ENCODE measurements at places on chromosomes 6 and 20.

DNA sequence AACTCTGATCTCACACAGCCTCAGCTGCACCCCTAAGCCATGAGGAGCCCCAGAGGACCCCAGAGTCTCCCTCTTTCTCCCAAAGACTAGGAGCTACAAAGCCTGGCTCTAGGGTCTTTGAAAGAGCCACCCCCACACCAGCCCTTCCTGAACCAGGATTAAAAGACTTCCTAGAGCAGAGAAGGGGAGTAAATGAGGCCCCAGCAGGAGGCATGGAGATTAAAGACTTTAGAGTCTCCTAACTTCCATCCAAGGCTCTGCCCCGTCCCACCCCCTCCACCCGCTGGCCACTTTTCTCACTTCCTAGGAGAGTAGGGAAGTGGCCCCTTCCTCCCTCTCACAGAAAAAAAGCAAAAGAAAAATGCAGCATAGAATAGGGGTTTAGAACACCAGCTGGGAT lies 1.7 kb downstream of the PREX1 start:
- DNase-seq = no peak

- DNase-seq = no peak
Measured at GRCh38 chr6:156686301-156686994, 90.7 kb upstream of the ARID1B start.

GRCh38 chr6:40131675-40132074 lies 197.4 kb upstream of the MOCS1 start:
- DNase-seq = no peak

DNA sequence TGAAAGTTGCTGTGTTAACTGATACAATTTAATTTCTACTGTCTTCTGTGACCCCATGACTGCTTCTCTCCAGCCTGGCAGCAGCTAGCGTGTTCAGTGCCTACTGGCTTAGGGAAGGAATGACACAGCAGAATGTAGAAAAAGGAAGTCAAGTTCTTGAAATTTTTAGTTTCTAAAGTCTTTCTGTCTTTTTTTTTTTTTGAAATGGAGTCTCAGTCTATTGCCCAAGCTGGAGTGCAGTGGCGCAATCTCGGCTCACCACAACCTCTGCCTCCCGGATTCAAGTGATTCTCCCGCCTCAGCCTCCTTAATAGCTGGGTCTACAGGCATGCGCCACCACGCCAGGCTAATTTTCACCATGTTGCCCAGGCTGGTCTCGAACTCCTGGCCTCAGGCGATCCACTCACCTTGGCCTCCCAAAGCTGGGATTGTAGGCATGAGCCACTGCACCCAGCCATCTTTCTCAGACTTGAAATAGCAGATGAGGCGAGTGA lies 39.3 kb downstream of the PCNA start:
- no peak for DNase-seq

GRCh38 chr6:2127484-2127911 lies 117.9 kb downstream of the GMDS start:
- peak; percentile 13 for DNase-seq

GRCh38 chr20:16069389-16070010 lies 503.7 kb downstream of the KIF16B start:
- no peak for DNase-seq

DNA sequence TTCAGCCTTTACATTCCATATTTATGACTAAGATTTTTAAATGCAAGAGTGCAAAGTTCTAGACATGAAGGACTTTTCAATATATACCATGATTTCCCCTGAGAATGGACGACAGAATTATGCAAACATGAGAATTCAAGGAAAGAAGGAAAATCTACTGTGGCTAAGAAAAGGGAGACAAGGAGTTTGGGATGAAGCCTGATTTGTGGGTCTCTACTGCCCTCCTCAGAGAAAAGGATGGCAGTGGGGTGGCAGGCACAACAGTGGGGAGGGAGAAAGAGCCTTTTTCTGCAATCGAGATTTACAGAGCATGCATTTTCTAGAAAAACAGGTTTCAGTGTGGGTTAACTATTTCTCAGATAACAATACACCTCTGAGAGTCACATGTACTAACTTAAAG lies 466.9 kb upstream of the NRSN1 start:
- DNase-seq = no peak

GRCh38 chr6:75757295-75757694 lies 8.3 kb downstream of the MYO6 start:
- DNase-seq = no peak

DNA sequence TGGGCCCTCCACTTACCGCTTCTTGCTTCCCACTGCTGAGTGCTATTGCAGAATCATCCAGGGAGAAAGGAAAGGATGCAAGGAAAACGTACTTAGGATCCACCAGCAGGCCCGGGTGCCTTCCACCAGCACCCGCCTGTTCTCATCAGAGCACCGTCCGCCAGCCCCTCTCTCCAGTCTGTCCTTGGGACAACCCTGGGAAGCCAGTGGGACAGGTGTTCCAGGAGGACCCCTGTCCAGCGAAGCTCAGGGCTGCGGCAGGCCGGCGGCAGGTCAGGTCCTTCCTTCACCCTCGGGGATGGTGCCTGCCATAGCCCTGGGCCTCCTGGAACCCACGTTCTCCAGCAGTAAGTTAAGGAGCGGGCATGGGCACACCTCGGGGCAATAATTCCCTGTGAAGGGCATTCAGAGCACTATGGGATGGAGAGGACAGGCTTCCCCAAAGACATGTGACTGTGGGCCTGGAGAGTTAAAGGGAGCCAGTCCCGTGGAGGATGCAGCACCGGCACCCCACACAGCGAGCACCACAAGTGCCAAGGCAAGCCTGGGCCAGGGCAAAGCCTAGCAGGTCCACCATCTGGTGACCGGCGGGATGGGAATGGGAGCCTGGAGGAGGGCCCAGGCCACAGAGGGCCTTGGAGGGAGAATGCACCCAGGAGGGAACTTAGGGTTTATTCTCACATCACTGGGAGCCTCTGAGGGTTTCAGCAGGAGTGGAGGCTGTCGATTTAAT lies 396.7 kb downstream of the TAF4 start:
- no peak for DNase-seq

DNA sequence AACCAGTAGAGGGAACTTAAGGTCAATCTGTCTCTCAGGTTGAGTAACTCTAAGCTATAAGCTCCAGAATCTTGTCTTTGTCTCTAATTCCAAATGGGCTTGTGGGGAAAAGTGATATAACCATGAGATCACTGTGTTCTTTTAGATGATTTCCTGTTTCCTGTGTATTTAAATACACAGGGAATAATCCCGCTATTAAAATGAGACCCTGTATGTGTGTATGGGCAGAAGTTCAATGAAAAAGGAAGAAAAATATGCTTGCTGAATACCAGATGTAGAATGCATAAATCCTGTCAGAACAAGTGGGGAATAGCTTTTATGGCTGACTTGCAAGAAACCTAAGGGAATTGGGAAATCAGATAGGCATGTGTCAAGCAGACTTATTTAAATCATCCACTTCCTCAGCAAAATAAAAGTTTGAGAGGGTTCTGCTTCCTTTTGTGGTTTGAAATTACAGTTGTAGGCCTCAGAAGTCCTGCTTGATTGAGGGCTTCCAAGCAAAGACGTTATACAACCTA lies 164.7 kb upstream of the PDE7B start:
- no peak for DNase-seq

DNA sequence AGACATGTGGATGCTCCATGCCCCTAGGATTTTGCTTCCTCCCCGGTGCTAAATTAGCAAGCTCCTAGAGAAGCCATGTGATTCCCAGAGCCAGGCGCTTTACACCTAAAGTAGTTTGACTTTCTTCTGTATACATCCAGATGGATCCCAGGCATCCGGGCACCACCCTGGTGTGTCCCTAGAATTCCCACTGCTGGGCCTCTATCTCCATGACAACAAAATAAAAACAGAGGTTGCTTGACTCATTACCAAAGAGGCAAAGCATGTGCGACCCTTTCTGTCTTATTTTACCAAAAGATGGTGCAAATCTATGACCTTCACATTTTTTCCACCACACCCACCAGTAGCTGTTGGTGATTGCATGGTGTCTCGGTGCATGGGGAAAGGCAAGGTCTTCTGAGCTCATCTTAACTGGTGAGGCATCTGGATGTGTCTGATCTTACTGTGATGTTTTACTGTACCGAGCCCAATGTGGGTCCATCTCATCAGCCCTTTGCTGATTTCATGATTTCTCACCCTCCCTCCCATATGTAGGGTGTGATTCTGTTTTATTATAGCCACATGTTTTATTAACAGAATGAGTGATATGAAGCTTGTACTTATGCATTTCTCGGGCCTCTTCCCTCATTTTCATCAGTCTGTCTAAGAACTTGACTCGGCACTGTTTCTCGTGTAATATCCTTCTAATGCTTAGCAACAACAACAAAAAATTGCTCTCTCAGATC lies 27.4 kb upstream of the VAPB start:
- no peak for DNase-seq

DNA sequence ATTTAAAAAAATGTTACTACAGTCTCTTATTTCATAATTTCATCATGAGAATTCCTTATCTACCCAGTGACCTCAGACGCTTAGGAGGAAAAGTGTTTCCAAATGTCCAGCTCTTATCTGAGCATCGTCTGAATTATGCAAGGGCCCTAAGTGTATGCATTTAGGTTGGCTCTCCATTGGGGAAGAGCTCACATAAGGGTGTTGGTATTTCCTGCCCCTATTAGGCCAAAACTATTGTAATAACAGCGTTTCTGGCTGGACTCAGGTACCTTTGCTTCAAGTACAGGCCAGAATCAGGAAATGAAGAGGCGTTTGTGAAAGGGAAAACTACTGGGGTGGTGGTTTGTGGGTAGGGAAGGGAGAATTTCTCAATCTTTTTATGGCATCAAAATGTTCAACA lies 40.4 kb upstream of the SGK1 start:
- DNase-seq = no peak

- no peak for DNase-seq
Measured at GRCh38 chr20:38377039-38377685, 30.9 kb downstream of the LBP start.

- peak; percentile 83 for DNase-seq
Measured at GRCh38 chr6:30722280-30723112, 2.3 kb downstream of the TUBB start.

DNA sequence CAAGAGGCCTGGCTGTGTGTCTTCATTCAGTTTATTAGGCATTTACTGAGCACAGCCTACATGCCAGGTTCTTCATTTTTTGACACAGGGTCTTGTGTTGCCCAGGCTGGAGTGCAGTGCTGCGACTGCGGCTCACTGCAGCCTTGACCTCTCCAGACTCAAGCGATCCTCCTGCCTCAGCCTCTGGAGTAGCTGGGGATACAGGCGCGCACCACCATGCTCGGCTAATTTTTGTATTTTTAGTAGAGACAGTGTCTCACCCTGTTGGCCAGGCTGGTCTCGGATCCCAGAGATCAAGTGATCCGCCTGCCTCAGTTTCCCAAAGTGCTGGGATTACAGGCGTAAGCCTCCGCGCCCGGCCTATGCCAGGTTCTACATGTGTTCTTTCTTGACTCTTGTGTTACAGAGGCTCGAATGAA lies 601 bp upstream of the ATRN start:
- no peak for DNase-seq

- DNase-seq = no peak
Measured at GRCh38 chr6:131303338-131303930, 168.2 kb downstream of the AKAP7 start.

DNA sequence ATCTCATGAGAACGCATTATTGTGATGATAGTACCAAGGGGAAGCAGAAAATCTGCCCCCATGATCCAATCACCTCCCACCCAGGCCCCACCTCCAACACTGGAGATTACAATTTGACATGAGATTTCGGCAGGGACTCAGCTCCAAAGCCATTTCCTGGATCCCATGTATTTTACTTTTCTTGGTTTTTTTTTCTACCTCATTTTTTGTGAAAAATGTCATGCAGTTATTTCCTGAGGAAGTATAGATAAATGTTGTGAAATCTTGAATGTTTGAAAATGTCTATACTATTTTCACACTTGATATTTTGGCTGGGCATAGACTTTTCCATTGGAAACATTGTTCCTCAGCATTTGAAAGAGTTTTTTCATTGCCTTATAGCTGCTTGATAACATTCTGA lies 9.1 kb upstream of the BRPF3 start:
- DNase-seq = no peak

DNA sequence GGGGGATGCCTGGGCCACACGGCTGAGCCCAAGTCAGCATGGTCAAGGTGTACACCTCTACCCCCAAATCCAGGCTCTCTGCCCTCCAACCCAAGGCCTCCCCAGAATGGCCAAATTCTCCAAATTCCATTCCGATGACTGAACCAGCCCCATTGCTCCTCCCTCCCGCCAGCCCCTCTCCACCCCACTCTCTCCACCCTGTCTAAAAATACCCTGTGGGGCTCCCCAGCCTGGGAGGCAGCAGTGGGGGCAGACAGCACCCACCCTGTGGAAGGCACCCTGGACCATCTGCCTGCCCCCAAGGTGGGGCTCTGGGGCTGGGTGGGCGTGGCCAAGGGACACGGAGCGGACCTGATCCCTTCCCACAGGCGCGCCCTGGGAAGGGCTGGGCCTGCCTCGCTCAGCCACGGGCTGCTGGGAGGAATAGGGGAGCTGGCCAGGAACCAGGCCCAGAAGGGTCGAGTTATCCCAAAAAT lies 11.4 kb downstream of the TEAD3 start:
- no peak for DNase-seq

DNA sequence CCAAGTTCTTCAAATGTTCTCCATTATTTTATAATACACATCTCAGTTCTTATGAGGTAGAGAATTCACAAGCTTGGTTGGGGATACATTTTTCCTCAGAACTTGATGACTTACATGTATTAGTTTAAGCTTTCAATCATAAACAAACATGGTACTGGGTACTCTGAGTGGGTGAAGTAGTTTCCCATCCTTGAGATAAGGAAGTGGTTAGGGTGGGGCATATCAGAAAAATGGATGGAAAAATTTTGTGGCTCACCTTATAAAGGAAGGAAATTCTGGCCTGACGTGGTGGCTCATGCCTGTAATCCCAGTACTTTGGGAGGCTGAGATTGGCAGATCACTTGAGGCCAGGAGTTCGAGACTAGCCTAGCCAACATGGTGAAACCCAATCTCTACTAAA lies 52.0 kb downstream of the CD164 start:
- no peak for DNase-seq

Measured in stimulated activated CD8-positive, alpha-beta memory T cell treated with anti-CD3 and anti-CD28 coated beads, Interleukin-4, amount 100 ng/mL, for 1 hour (primary cell).